ENCODE measurements at places on chromosomes 7 and 10. TPM values are rescaled to one million over a fixed set of nuclear protein-coding genes. Genes with fewer than 3 reads are reported as not detected.

GRCh38 chr7:80312139-80312661, 177.6 kb downstream of the GNAI1 start:
- no peak overlapping the region for H3K27ac ChIP-seq
- H3K27me3 ChIP-seq = no peaks in the 10 kb centered on the region
- H3K36me3 ChIP-seq = no peaks in the 10 kb centered on the region
- H3K4me1 ChIP-seq = no peaks in the 10 kb centered on the region

- no peaks in the 10 kb centered on the region for H3K4me1 ChIP-seq
- no peak overlapping the region for H3K4me3 ChIP-seq
- H3K36me3 ChIP-seq = peaks cover 82% of the 10 kb centered on the region
- no peaks in the 10 kb centered on the region for H3K27me3 ChIP-seq
- H3K27ac ChIP-seq = no peak overlapping the region
Measured at GRCh38 chr7:155741082-155741481, 71.2 kb downstream of the SHH start.

- no peak overlapping the region for H3K27ac ChIP-seq
- H3K4me1 ChIP-seq = no peaks in the 10 kb centered on the region
- H3K4me3 ChIP-seq = no peak overlapping the region
- no peaks in the 10 kb centered on the region for H3K36me3 ChIP-seq
- DNase-seq = no peak
Measured at GRCh38 chr7:44348851-44349781, 23.7 kb upstream of the CAMK2B start.

- no peaks in the 10 kb centered on the region for H3K36me3 ChIP-seq
- H3K4me3 ChIP-seq = no peak overlapping the region
- no peak overlapping the region for H3K27ac ChIP-seq
- no peaks in the 10 kb centered on the region for H3K27me3 ChIP-seq
- DNase-seq = no peak
Measured at GRCh38 chr10:16942381-16943078, 125.3 kb upstream of the RSU1 start.

GRCh38 chr7:157897681-157898080, 560.9 kb downstream of the DNAJB6 start:
- no peak overlapping the region for H3K27ac ChIP-seq
- peak; percentile 82 for DNase-seq
- H3K36me3 ChIP-seq = no peaks in the 10 kb centered on the region
- no peak overlapping the region for H3K4me3 ChIP-seq
- H3K27me3 ChIP-seq = peaks cover 7% of the 10 kb centered on the region

DNA sequence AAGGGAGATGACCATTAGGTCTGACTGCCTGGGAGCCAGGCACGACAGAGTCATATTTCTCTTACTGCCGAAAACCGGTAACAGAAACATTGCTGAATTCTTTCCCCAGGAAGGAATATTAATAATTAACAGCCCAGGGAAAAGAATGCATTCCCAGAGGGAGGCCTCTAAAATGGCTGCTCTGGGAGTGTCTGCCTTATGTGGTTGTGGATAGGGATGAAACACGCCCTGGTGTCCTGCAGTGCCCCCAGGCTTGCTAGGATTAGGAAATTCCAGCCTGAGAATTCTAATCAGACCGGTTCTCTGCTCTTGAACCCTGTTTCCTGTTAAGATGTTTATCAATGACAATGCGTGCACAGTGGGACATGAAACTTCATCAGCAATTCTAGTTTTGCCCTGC, 226.7 kb downstream of the GPAM start:
- H3K27me3 ChIP-seq = no peaks in the 10 kb centered on the region
- H3K36me3 ChIP-seq = no peaks in the 10 kb centered on the region
- no peak overlapping the region for H3K4me3 ChIP-seq
- no peak overlapping the region for H3K27ac ChIP-seq
- DNase-seq = no peak

DNA sequence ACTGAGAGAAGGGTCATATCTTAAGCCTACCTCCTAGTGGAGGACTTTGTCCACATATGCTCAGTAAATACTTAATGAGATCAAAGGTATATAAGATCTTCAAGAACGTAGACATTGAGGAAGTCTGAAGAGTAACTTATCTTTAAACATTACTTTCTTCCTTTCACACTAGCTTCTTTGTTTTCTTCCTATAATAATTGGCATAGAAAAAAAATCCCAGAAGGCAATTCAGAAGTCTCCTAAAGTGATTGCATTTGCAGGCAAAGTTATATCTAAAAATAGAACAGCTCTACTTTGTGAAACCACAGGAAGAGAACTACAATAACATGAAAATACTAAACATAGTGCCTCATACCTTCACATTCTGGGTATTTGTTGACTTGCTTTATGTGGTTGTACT, 150.4 kb downstream of the PPP1R3A start:
- no peak overlapping the region for H3K4me3 ChIP-seq
- H3K27ac ChIP-seq = no peak overlapping the region
- no peaks in the 10 kb centered on the region for H3K36me3 ChIP-seq
- DNase-seq = no peak
- H3K27me3 ChIP-seq = no peaks in the 10 kb centered on the region

- no peaks in the 10 kb centered on the region for H3K27me3 ChIP-seq
- H3K27ac ChIP-seq = no peak overlapping the region
- DNase-seq = no peak
- H3K4me3 ChIP-seq = no peak overlapping the region
- no peaks in the 10 kb centered on the region for H3K36me3 ChIP-seq
Measured at GRCh38 chr7:24943096-24943948, 36.7 kb downstream of the OSBPL3 start.

DNA sequence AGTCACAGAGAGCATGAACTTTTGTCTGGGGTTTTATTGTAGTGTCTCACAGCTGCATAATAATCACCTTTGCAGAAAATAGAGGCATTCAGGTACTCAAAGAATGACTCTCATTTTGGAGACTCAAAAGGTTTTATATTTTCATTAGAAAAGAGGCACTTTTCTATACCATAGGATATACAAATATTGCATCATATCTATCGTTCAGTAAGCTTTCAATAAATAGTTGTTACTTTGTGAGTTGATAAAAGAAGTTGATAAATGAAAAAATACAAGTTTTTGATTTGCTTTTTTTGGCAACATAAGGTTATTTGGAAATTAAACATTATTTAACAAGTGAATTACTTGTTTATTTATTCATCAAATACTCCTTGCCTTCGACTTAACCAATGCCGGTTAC, 279.9 kb downstream of the ARL4A start:
- no peak overlapping the region for H3K27ac ChIP-seq
- no peaks in the 10 kb centered on the region for H3K27me3 ChIP-seq
- no peaks in the 10 kb centered on the region for H3K36me3 ChIP-seq
- no peak for DNase-seq
- no peak overlapping the region for H3K4me3 ChIP-seq

- H3K36me3 ChIP-seq = no peaks in the 10 kb centered on the region
- no peaks in the 10 kb centered on the region for H3K27me3 ChIP-seq
- H3K4me3 ChIP-seq = no peak overlapping the region
- DNase-seq = no peak
- peaks cover 10% of the 10 kb centered on the region for H3K4me1 ChIP-seq
Measured at GRCh38 chr10:50629495-50630122, 5.9 kb upstream of the SGMS1 start.

GRCh38 chr7:43779045-43779812, 20.7 kb downstream of the BLVRA start:
- no peak overlapping the region for H3K4me3 ChIP-seq
- H3K27me3 ChIP-seq = no peaks in the 10 kb centered on the region
- H3K4me1 ChIP-seq = no peaks in the 10 kb centered on the region
- no peak overlapping the region for H3K27ac ChIP-seq
- no peaks in the 10 kb centered on the region for H3K36me3 ChIP-seq

GRCh38 chr7:6590645-6591110, 857 bp downstream of the INTS15 start:
- H3K4me1 ChIP-seq = peaks cover 22% of the 10 kb centered on the region
- H3K27ac ChIP-seq = peak overlapping the region; percentile 93
- no peaks in the 10 kb centered on the region for H3K27me3 ChIP-seq
- H3K36me3 ChIP-seq = no peaks in the 10 kb centered on the region
- peak overlapping the region; percentile 91 for H3K4me3 ChIP-seq

DNA sequence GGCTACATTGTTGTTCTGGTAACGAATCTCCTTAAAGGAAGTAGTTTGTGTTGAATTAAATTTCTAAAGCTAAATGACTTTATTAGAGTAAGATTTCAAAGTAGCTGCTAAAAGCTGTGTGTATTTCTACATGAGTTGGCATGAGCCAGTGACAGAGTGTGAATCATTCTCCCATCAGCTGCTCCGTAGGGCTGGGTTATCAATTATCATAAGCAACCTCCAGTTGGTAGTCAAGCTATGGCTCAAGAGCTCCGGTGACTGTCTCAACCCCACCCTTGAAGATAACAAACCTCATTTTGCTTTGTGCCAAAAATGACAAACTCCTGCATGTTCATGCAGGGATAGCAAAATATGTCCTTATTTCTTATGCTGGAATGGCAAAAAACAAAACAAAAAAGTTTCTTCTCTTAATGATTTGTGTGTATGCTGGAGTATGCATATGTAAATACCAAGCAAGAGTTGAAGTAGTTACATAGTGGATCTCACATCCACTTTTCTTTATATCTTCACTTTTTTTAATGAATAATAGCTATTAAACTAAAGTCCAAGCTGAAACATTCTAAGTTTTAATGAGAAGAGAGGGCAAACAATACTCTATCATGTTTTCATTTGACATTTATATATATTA, 249.4 kb downstream of the CACNA2D1 start:
- no peaks in the 10 kb centered on the region for H3K4me1 ChIP-seq
- no peaks in the 10 kb centered on the region for H3K27me3 ChIP-seq
- H3K36me3 ChIP-seq = no peaks in the 10 kb centered on the region
- DNase-seq = no peak
- H3K4me3 ChIP-seq = no peak overlapping the region

- H3K27me3 ChIP-seq = peaks cover 33% of the 10 kb centered on the region
- no peak for DNase-seq
- no peak overlapping the region for H3K27ac ChIP-seq
Measured at GRCh38 chr7:410395-410910, 109.2 kb downstream of the PDGFA start.

DNA sequence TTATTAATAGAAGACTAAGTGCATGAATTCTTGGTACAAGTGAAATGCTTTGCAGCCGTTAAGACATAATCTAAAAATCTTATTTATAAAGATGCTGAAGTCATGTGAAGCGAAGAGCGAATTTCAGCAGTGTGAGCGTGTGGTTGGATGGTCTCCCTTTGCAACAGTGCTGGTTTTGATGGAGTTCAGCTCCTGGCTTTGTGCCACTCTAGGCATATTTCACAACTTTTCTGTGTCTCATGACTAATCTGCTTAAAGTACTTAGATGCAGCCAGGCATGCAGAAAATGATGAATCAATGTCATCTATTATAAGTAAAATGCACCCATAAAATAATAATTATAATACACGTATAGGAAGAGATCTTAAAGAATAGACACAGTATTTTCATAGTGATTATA, 107.2 kb upstream of the TCERG1L start:
- H3K4me3 ChIP-seq = no peak overlapping the region
- no peak for DNase-seq
- H3K27ac ChIP-seq = no peak overlapping the region
- no peaks in the 10 kb centered on the region for H3K36me3 ChIP-seq

DNA sequence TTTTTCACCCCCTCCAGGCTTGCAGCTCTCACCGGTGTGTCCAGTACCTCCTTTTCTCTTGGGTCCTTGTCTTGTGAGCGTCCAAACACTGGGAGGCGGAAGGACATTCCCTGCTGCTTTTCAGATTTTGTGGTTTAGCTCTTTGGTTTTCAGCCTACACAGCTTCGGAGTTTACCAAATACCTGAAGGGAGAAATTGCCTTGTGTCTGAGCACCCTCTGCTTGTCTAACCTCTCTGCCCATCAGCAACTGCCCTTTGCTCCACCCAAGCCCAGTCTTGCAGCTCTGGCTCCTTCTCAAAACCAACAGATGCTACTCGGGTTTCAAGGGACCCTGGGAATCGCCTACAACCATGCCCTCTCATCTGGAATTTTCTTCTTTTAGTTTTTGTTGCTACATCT, 519.1 kb upstream of the IGFBP3 start:
- H3K27ac ChIP-seq = no peak overlapping the region
- no peaks in the 10 kb centered on the region for H3K27me3 ChIP-seq
- H3K4me1 ChIP-seq = no peaks in the 10 kb centered on the region

DNA sequence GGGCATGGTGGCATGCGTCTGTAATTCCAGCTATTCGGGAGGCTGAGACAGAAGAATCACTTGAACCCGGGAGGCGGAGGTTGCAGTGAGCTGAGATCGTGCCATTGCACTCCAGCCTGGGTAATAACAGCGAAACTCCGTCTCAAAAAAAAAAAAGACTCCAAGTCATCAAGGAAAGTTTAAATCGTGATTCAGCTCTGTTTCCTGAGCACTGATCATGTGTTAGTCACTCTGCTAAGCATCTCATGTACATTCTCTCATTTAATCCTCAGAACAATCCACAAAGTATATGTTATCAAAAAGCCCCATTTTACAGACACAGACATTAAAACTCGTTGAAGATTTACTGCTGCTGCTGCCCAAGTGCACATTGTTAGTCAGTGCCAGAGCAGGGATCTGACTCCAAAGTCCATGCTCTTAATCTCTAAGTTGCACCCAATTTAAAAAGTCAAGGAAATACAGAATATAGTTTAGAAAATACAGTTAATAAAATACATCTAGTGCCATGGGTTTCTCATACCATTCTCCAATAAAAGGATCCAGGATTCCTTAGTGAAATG, 6.2 kb downstream of the PIK3AP1 start:
- no peaks in the 10 kb centered on the region for H3K27me3 ChIP-seq
- DNase-seq = no peak
- no peak overlapping the region for H3K4me3 ChIP-seq

- DNase-seq = no peak
- H3K4me3 ChIP-seq = no peak overlapping the region
- no peaks in the 10 kb centered on the region for H3K27me3 ChIP-seq
- H3K36me3 ChIP-seq = no peaks in the 10 kb centered on the region
Measured at GRCh38 chr7:78164459-78164858, 365.9 kb downstream of the PHTF2 start.

Gene CFTR
- polyA plus RNA-seq = 34.9 TPM

Gene CAV1
- polyA plus RNA-seq = 417 TPM

Gene LEP
- polyA plus RNA-seq = 0.13 TPM

Gene HOXA4
- polyA plus RNA-seq = 34.5 TPM

Gene MPP7
- polyA plus RNA-seq = 12.2 TPM

Gene GNAI1
- polyA plus RNA-seq = 136 TPM

Gene PON1
- 1.3 TPM for polyA plus RNA-seq

Gene FAM237B
- polyA plus RNA-seq = 0.17 TPM

Gene NEUROG3
- polyA plus RNA-seq = not detected

Gene H2BK1
- polyA plus RNA-seq = not detected

Gene PAPOLB
- 0.15 TPM for polyA plus RNA-seq

Gene LIPK
- polyA plus RNA-seq = not detected

Data from left lung (tissue), 14 donors.